ENCODE measurements at places on chromosomes 5 and 9.

DNA sequence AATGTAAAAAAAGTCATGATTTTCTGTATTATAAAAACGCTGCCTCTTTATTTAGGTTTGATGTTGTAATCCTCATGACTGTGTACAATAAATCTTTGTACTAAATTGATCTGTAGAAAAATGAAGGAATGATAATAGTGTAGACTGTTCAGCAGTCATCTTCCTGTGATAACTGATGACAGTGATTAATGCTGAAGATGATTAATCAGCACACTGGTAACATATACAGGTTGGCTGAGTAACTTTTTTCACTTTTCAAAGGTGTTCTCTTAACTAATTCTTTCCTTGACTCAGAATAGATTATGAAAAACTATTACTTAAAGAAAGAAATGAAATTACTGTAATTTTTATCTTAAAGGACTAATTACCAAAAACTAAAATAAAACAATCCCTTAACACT is 122.5 kb downstream of the RFX3 start:
- H3K4me1 ChIP-seq, result peaks cover 9% of the 10 kb centered on the region
- H3K27me3 ChIP-seq, result no peaks in the 10 kb centered on the region

DNA sequence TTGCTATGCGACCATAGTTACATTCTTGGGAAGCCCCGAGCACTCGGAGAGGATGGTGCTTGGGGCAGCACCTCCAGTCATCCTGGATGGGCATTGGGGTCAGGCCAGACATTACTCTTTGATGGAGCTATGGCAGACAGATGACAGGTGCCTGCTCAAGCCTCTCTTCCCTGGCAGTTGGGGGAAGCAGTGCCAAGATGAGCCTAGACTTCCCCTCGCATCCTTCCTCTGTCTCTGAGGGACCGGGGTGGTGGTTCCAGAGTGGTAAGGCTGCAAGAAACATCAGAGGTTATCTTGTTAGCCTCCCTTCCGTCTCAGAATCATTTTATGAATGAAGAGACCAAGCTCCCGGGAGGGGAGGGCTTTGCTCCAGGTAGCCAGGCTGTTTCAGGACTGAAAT is 2.8 kb upstream of the HMCN2 start:
- no peaks in the 10 kb centered on the region for H3K36me3 ChIP-seq
- H3K27ac ChIP-seq, result no peak overlapping the region
- H3K27me3 ChIP-seq, result peaks cover 67% of the 10 kb centered on the region
- no peak for DNase-seq

DNA sequence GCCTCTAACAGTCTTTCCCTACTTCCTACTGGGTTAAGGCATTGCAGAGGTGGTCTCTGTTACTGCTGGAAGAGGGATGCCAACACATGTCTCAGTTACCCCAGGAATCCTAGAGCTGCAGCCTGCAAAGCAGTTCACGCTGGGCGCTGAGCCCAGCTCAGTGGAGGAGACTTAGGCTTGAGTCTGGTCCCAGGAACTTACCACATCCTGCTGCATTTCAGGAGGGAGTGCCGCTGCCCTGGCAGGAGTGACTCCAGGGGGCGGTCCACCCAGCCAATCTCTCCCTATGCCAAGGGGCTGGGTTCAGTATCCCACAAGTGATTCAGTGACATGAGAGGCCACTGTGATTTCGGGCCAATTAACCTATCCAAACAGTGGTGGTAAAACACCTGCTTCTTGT is 7.6 kb downstream of the TTC16 start:
- H3K36me3 ChIP-seq, result no peaks in the 10 kb centered on the region
- H3K27ac ChIP-seq, result no peak overlapping the region
- H3K4me3 ChIP-seq, result no peak overlapping the region
- no peak for DNase-seq

GRCh38 chr9:7042124-7042523 is 284.4 kb downstream of the KDM4C start:
- peaks cover 6% of the 10 kb centered on the region for H3K4me1 ChIP-seq
- no peak overlapping the region for H3K27ac ChIP-seq
- H3K27me3 ChIP-seq, result no peaks in the 10 kb centered on the region

DNA sequence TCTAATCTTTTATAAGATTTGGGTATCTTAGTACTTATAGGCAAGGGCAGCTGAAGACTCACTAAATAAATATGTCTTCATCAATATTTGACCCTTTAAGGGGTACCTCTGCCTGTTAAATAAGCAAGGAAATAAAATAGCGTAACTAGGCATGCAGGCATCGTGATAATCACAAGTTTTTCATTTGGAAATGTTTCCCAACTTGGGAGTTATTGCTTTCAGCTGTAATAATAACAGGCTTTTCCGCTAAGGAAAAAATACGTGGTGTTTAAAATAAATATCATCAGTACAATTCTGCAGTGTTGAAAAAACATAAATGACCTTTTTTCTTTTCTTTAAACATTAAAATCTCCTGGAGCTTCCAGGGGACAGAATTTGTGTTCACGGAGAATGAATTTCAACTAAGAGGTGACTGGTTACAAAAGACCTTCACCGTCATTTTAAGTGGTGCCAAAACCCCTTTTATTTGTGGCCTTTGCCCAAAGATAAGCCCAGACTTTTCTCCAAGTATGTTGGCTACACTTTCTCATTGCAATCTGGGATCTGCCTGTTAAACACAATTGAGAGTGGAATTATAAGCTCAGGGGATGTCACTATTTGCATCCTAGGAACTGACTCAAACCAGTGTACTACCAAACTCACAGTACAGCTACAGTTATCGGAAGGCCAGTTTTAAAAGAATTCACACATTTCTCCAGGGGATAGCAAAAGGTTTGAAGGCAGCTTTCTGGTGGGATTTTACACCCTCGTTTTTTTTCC is 218.6 kb downstream of the FBXL7 start:
- no peak for DNase-seq
- H3K36me3 ChIP-seq, result no peaks in the 10 kb centered on the region
- no peak overlapping the region for H3K4me3 ChIP-seq
- H3K4me1 ChIP-seq, result peaks cover 55% of the 10 kb centered on the region
- H3K27me3 ChIP-seq, result no peaks in the 10 kb centered on the region

DNA sequence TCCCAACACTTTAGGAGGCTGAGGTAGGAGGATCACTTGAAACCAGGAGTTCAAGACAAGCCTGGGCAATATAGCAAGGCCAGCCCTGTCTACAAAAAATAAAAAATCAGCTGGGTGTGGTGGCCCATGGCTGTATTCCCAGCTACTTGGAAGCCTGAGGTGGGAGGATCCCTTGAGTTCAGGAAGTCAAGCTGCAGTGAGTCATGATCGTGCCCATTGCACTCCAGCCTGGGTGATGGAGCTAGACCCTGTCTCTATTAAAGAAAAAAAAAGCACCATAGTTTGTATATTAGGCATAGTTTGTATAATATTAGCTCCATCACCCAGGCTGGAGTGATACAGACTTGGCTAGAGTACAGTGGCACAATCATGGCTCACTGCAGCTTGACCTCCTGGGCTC is 9.6 kb upstream of the NME5 start:
- no peak overlapping the region for H3K4me3 ChIP-seq
- no peaks in the 10 kb centered on the region for H3K4me1 ChIP-seq
- DNase-seq, result no peak
- no peak overlapping the region for H3K27ac ChIP-seq
- H3K27me3 ChIP-seq, result peaks cover under 1% of the 10 kb centered on the region
- no peaks in the 10 kb centered on the region for H3K36me3 ChIP-seq

DNA sequence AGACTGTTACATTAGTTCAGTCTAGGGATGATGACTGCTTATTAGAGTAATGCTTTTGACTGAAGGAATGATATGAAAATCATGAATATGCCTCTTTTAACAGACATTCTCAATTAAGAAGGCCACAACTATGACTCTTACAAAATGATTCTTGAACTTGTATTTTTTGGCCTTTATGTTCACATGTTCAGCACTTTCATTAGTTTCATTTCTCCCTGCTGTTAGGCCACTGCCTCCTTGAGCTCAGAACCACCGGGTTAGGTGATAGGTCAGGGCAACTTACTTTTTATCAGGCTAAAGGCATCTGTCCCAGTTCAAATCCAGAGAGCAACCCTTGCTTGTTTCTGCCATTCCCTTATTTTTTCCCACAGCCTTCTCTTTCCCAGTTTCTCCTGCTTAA is 235.2 kb upstream of the ELL2 start:
- no peak overlapping the region for H3K4me3 ChIP-seq
- no peaks in the 10 kb centered on the region for H3K27me3 ChIP-seq

DNA sequence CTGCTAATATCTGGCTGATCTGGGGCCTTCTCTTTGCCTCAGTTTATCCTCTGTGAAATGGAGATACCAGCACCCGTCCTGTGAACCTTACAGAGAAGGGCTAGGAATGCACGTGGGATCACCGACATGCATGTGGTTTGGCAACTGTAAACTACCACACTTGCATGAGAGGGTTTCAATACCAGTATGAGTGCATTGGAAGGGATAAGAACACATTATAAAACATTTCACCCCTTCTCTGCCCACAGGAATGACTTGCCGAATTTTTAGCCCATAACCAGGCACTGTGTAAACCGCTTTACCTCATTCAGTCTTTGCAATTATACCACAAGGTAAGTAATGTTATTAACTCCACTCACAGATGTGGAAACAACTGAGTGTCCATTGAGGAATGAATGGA is 8.9 kb upstream of the RAB14 start:
- DNase-seq, result no peak
- peaks cover 1% of the 10 kb centered on the region for H3K27me3 ChIP-seq
- no peaks in the 10 kb centered on the region for H3K4me1 ChIP-seq
- H3K27ac ChIP-seq, result no peak overlapping the region
- no peaks in the 10 kb centered on the region for H3K36me3 ChIP-seq
- H3K4me3 ChIP-seq, result no peak overlapping the region

- peaks cover 3% of the 10 kb centered on the region for H3K4me1 ChIP-seq
- H3K27ac ChIP-seq, result no peak overlapping the region
- H3K36me3 ChIP-seq, result peaks cover 18% of the 10 kb centered on the region
- H3K4me3 ChIP-seq, result no peak overlapping the region
- no peak for DNase-seq
Observed at GRCh38 chr9:120475341-120475740, 104.6 kb downstream of the CDK5RAP2 start.

- no peak overlapping the region for H3K27ac ChIP-seq
- H3K4me3 ChIP-seq, result no peak overlapping the region
- H3K27me3 ChIP-seq, result peaks cover 38% of the 10 kb centered on the region
- H3K36me3 ChIP-seq, result no peaks in the 10 kb centered on the region
Observed at GRCh38 chr5:40674661-40675235, 5.0 kb upstream of the PTGER4 start.

- no peak overlapping the region for H3K27ac ChIP-seq
- DNase-seq, result no peak
- H3K4me3 ChIP-seq, result no peak overlapping the region
- H3K4me1 ChIP-seq, result no peaks in the 10 kb centered on the region
- no peaks in the 10 kb centered on the region for H3K27me3 ChIP-seq
Observed at GRCh38 chr9:37184905-37185867, 64.8 kb downstream of the ZCCHC7 start.

- no peaks in the 10 kb centered on the region for H3K36me3 ChIP-seq
- H3K27ac ChIP-seq, result no peak overlapping the region
- DNase-seq, result no peak
Observed at GRCh38 chr5:155189981-155190380, 176.4 kb downstream of the KIF4B start.

DNA sequence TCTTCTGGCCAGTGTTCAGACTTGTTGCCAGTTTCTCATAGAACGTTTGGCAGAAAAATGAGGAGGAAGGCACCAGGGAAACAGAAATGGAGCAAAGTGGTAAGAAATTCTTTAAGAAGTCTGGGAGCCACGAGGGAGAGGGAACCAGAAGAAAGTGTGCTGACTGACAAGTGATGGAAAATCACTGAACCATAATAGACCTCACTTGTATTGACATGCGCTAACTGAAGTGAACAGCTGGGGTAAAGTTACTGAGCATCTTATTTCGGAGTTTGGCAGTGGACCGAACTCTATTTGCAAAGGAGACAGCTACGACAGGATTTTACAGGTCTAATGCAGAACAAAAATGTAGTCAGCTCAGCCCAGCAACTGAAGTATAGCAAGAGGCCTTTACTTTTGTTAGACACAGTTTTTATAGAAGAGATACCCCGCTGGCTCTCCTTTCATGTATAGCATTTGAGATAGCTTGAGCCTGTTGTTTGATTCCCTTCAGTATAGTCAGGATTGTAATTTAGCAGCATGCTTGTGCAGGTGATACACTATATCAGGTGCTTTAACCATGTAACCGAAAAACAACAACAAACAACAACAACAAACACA is 53.6 kb downstream of the HMHB1 start:
- peaks cover 3% of the 10 kb centered on the region for H3K4me1 ChIP-seq
- H3K4me3 ChIP-seq, result no peak overlapping the region
- H3K27ac ChIP-seq, result no peak overlapping the region
- no peak for DNase-seq
- H3K36me3 ChIP-seq, result no peaks in the 10 kb centered on the region

- DNase-seq, result no peak
- H3K36me3 ChIP-seq, result no peaks in the 10 kb centered on the region
- H3K27me3 ChIP-seq, result no peaks in the 10 kb centered on the region
- H3K4me1 ChIP-seq, result peaks cover 7% of the 10 kb centered on the region
- peak within 1 kb of the TSS; percentile 72 for H3K27ac ChIP-seq
Observed at GRCh38 chr5:132673939-132674630, at the start of gene IL4. IL4 (plus strand) TSS chr5:132673989; CDS start chr5:132674051, 62 bp downstream.

GRCh38 chr5:165375201-165375600 is 1869.8 kb downstream of the MAT2B start:
- no peak for DNase-seq
- no peaks in the 10 kb centered on the region for H3K36me3 ChIP-seq
- H3K27me3 ChIP-seq, result no peaks in the 10 kb centered on the region
- H3K27ac ChIP-seq, result peak overlapping the region; percentile 68

DNA sequence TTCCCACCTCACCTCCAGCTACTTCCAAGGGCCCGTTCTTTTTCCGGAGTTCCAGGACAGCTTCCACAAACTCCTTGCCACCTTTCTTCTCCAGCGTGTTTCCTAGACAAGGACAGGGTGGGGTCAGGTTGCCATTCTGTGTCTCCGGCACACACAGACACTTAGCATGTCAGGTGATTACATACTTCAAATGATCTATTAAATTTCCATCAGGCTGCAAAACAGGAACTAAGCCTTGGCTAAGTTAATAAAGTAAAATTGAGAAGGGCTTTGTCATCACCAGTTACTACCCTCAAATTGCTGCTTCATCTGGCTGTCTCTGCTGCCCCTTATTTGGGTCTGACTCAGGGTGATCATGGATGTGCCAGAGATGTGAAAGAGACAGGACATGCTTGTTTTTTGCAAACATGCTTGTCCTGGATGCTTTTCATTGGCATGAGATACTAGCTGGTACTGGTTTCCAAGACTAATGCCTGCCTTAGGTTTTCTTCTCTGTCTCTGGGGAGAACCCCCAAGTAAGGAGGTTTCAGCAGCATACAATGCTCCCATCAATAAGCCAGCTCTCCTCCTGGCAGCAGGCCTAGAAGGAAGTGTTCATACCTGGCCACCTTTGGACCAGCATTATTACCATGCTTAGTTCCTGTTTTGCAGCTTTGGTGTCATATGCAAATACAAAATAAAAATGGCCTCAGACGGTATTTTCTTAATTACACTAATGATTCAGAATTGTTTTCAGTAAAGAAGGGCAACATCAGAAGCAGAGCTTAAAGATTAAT is 52.9 kb downstream of the MACROH2A1 start:
- H3K36me3 ChIP-seq, result peaks cover 49% of the 10 kb centered on the region
- DNase-seq, result no peak
- H3K27me3 ChIP-seq, result no peaks in the 10 kb centered on the region
- no peak overlapping the region for H3K27ac ChIP-seq
- no peaks in the 10 kb centered on the region for H3K4me1 ChIP-seq

GRCh38 chr5:11588803-11589202 is 315.4 kb downstream of the CTNND2 start:
- H3K27me3 ChIP-seq, result no peaks in the 10 kb centered on the region
- peaks cover 27% of the 10 kb centered on the region for H3K4me1 ChIP-seq
- no peak for DNase-seq
- peak overlapping the region; percentile 23 for H3K27ac ChIP-seq
- no peaks in the 10 kb centered on the region for H3K36me3 ChIP-seq

- peaks cover 27% of the 10 kb centered on the region for H3K36me3 ChIP-seq
- DNase-seq, result no peak
- no peak overlapping the region for H3K27ac ChIP-seq
- H3K4me1 ChIP-seq, result no peaks in the 10 kb centered on the region
- no peak overlapping the region for H3K4me3 ChIP-seq
Observed at GRCh38 chr5:80686757-80687156, 32.0 kb upstream of the DHFR start.
